GF-D8 (cell line): ENCODE measurements at places on chromosomes 5 and 9.

GRCh38 chr5:174386306-174386705 is 338.1 kb upstream of the MSX2 start:
- no peak for DNase-seq

DNA sequence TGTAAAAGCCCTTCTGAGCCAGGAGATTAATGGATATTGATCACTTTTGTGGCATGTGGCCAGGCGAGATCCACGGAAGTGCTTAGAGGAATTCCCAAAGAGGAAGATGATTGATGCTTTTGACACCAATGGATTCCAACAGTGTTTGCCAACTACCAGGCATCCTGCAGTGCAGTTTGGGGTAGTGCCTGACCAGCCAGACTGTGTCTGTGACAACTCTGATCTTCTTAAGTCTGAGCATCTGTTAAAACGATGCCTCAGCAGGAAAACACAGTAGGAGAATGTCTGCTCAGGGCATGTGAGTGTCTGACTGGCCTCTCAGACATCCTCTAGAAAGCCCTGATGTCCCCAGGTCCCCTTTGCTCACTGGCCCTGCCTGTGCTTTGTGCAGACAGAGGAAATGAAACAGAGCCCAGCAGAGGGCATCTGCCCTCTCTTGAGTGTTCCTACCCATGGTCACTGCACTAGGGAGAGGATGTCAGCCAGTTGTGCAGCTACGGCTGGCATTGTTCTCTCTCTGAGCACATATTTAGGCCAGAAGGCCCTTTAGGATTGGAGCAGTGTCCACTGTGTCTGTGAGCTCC is 57.0 kb downstream of the TRPC7 start:
- no peak for DNase-seq

DNA sequence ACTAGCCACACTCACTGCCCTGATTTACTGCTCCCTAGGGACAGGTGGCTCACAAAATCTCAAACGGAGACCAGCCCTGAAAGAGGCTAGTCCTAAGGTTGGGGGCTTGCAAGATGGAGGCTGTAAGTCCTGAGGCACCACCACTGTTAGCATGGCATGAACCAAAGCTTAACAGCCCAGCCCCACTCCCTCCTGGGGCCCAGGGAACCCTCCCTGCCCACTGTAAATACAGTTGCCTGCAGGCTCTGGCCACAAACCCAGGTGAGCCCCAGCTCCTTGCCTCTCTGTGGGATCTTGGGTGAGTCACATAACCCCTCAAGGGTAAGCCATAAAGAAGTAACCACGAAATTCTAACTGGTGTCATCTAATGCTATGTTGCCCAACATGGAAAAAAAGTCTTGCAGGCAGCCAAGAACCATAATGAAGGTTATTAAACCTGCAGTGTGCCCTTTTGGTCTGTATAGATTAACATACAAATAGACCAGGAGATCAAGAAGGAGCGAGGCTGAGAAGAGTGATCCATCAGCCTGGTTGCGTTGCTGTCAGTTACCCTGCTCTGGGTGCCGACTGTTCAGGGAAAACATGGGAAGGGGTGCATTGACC is 1.7 kb upstream of the POMT1 start:
- peak; percentile 35 for DNase-seq

- DNase-seq = no peak
Observed at GRCh38 chr9:68836788-68837187, 131.7 kb downstream of the PIP5K1B start.

DNA sequence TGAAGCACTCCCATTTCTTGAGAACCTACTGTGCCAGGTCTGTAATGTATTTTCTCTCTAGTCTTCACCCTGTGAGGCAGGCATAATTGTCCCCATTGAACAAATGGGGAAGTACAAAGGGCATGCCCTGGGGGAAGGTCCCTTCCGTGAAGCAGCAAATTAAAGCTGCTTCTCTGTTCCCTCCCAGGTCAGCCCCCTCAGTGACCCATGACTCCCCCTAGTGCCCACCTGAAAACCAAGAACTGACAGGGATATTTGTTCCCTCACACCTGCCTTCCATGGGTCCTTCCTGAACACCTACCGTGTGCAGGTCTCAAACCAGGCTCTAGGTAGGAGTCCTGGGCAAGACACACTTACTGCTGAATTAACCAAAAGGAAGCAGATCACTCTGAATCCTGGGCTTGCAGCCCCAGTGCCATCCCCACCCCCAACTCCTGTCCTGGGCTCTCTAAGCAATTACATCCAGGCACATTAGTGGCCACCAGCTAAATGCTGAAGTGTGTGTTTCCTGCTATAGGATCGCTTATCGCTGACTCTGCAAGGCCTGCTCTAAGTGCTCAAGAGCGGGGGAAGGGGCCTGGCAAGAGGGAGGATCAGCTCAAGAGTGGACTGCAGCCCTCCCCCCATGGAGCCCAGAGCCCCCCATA is 254.8 kb downstream of the CDK5RAP2 start:
- no peak for DNase-seq

GRCh38 chr9:127654619-127655018 is 42.5 kb downstream of the STXBP1 start:
- DNase-seq = no peak

GRCh38 chr5:107776922-107777740 is 106.4 kb upstream of the EFNA5 start:
- no peak for DNase-seq

DNA sequence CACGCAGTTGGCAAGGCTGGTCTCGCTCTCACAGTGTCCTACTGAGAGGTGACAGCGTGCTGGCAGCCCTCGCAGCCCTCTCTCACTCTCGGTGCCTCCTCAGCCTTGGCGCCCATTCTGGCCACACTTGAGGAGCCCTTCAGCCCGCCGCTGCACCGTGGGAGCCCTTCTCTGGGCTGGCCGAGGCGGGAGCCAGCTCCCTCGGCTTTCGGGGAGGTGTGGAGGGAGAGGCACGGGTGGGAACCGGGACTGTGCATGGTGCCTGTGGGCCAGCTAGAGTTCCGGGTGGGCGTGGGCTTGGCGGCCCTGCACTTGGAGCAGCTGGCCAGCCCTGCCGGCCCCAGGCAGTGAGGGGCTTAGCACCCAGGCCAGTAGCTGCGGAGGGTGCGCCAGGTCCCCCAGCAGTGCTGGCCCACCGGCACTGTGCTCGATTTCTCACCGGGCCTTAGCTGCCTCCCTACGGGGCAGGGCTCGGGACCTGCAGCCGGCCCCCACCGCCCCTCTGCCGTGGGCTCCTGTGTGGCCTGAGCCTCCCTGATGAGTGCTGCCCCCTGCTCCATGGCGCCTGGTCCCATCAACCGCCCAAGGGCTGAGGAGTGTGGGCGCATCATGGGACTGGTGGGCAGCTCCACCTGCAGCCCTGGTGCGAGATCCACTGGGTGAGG is 15.7 kb upstream of the RNF180 start:
- DNase-seq = no peak
